ENCODE measurements at places on chromosomes 16 and 17. TPM values are rescaled to one million over a fixed set of nuclear protein-coding genes. Genes with fewer than 3 reads are reported as not detected.

Gene CASKIN1
- total RNA-seq: 0.09 TPM

Gene TTYH2
- total RNA-seq: 7.7 TPM

DNA sequence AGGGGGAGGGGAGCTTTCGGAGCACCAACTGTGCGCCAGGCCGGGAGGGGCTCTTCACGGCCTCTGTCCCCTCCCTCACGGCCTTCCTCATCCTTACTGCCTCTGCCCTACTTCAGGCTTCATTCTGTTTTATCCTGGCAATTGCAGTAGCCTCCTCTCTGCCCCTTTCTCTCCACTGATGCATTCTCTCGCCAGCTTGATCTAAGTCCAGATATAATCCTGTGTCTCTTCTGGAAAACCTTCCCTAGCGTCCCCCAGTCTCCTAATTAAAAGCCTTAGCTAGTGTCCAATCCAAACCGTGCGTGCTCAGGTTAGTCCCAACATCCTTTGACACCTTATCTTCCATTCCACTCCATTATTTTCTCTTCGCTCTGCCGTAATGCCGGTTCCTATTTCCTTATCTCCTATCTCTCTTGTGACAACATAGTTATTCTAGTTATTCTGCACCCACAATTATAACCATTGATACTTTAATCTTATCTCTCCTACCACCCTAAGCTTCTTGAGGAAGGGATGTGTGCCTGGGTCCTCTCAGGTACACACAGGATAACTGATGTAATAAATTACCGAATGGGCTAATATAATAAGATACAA, 869 bp downstream of the ZNF48 start:
- no peak for DNase-seq

DNA sequence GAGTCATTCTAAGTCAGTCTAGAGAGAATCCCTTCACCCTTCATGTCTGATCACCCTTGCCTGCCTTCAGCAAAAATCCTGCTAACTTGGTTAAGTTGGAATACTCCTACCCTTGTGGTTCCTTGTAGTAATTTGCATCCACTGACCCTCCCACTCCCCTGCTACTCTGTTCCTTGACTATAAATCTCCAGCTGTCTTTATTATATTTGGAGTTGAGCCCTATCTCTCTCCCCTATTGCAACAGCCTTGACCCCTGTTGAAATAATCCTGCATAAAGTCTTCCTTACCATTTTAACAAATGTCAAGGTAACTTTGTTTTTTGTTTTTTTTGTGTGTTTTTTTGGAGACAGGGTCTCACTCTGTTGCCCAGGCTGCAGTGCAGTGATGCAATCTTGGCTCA, 590.1 kb downstream of the WWOX start:
- no peak for DNase-seq

- no peak for DNase-seq
Measured at GRCh38 chr16:58428621-58429542, 36.6 kb downstream of the GINS3 start.
